Stimulated activated CD4-positive, alpha-beta T cell treated with anti-CD3 and anti-CD28 coated beads, Interleukin-12 subunit alpha, Interleukin-12 subunit beta, amount 100 ng/mL, for 24 hours (primary cell): ENCODE measurements at places on chromosomes 3 and 15.

- DNase-seq = no peak
These were observed 955.0 kb upstream of the ALCAM start for GRCh38 chr3:104411757-104412156.

- no peak for DNase-seq
These were observed 3.2 kb downstream of the HIGD1A start for GRCh38 chr3:42801048-42801620.

DNA sequence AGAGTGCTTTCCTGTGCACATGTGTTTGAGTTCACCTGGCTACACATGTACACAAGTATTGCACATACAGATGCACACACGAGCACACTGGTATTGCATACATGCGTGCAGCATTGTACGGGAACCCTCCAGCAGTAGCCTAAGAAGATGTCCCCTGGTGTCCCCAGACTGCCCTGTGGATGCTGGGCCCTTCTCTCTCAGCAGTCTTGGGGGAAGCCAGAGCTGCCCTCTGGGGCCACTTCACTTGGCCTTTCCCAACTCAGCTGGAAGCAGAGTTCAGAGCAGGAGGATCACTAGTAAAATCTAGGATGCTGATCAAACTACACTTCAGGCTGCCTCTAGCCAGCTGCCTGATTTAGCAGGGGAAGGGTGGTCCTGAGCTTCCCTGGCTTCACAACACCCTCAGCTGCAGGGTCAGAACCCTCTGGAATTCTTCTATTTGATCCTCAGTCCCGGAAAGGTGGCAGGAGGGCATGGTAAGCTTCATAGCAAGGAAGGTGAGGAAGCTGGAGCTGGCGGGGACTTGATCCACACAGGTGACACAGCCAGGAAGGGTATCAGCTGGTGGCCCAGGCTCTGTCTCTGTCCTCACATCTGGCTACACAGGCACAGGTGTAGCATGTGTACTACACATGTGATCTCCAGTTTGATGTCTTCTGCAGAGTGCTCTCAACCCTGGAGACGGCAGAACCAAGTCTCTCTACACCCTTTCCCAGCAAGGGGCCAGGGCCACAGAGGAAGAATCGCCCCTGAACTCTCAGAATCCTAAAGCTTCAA lies 36.5 kb downstream of the KLF15 start:
- DNase-seq = no peak

DNA sequence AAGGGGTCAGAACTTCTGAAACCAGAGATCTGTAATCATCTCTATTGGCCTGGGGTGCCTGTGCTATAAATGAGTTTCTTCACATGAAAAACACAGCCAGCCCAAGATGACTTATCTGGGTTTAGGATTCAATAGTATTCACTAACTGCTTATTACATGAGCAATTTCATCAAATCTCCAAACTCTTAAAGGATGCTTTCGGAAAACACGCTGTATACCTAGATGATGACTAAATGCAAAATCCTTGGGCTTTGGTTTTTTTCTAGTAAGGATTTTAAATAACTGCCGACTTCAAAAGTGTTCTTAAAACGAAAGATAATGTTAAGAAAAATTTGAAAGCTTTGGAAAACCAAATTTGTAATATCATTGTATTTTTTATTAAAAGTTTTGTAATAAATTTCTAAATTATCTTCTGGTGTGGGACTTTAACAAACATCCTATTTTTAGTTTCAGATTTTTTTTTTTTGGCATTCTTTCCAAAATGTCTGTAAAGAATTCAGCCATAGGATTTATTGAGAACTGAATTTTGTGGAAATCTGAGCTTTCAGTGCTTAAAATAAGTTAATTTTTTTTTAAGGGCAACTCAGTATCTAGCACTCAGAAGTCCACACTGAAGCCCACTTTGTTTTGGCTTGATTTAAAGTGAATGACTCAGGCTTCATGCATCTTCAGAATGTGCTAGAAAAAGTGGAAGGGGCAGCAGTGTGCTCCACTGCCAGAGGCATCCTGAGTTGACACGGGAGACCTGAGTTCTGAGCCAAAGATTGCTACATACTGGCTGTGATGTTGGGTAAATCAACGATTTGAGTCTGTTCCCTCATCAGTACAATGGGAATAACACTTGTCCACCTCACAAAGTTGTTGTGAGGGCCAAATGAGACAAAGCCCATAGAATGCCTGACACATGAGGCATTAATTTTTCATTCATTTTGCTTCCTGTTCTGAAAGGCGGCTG lies 18.7 kb downstream of the TMEM43 start:
- DNase-seq = no peak

DNA sequence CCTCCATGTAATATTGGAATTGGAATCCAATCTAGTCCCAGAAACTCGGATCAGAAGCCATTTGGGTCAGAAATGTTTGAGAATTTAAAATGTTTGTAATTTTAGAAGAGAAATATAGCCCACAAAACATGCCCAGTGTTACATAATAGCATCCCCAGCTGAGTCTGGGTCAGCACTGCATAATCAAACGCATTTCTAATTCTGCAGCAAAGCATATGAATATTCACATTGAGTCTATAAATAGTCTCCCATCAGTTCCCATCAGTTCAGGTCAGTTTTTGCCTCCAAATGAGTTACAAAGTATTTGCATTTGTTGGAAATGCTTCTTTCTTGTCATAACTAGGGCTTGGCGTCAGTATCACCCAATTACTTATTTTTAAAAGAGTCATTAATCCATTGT lies 383.1 kb downstream of the IL5RA start:
- DNase-seq = no peak

DNA sequence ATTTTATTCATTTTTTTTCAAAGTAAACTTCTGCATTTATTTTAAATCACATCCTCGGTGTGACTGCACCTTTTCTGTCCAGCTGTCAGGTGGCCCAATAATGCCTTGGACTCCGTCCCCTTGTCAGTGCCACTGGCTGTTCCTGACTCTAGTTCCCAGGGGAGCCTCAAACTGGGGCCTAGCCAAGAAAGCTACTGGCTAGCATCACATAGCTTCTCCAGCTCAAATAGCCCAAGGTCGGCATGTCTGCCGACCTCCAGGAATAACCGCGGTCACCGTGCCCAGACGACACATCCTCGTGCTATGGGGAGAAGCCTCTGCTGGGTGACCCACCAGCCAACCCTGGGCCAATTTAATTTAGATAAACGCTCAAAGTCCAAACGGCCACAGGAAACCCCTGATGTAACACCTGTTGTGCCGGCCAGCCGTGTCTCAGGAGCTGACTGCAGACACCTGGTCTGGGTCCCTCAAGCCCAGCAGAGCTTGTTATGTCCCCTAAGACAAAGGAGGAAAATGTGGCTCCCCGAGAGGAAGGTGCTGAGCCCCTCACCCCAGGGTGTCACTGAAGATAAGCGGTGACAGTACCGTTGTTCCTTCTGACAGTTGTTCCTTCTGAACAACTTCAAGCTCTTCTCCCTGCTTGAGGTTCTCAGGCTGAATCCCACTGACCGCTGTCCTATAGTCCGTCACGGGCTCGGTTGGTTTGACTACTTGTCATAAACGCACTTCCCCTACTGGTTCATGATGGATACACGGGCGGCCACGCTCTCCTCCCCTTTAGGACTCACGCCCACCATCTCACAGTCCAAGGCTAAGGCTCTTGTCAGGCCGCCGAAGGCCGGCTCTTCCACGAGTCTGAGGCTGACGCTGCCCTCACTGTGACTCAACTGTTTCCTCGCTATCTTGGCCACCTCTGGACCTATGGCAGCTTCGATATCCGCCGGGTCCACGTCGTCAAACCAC lies 126.2 kb downstream of the KLF13 start:
- no peak for DNase-seq

- DNase-seq = no peak
These were observed 192.9 kb upstream of the CCDC54 start for GRCh38 chr3:107184375-107184774.

DNA sequence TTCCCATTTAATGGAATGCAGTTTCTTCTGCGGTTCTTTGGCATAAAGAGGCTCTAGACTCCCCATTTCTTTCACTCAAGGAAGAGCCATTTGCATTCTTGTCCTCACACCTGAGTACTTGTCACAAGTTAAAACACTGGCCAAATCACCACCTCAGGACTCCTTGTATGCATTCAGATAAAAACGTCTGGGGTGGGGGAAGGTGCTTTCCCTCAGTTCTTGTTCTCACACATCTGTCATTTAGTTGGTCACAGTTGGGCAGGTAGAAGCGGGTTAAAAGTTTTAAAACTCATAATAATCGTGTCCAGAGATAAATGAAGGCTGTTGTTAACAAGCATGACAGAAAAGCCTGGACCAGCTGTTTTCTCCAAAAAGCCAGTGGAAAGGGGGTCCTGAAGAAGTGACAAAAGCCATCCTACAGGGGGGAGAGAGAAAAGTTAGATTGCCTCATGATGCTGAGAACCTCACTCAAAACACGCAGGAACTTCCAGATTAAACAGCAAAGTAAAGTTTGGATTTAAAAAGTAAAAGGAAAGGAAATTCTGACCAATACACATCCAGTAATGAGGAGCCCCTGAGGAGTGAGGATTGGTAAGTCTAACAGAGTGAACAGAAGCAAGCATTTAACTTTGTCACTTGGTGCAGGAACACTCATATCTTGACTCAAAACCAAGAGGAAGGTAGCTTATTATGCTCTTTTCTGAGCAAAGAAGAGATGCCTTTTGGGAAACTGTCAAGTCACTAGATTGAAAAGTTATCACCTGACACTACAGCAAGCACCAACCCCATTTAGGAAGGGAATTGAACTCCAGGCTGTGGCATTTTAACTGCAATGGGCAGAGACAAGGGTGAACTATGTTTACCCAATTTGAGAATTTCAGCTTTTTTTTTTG lies 2.8 kb downstream of the BCL2L10 start:
- no peak for DNase-seq

GRCh38 chr3:186298876-186299275 lies 63.2 kb downstream of the DGKG start:
- DNase-seq = no peak

GRCh38 chr3:46737329-46737731 lies 19.7 kb upstream of the PRSS50 start:
- no peak for DNase-seq

GRCh38 chr3:102132370-102132769 lies 283.1 kb downstream of the NFKBIZ start:
- no peak for DNase-seq

GRCh38 chr15:57548351-57548750 lies 43.4 kb upstream of the MYZAP start:
- DNase-seq = no peak

DNA sequence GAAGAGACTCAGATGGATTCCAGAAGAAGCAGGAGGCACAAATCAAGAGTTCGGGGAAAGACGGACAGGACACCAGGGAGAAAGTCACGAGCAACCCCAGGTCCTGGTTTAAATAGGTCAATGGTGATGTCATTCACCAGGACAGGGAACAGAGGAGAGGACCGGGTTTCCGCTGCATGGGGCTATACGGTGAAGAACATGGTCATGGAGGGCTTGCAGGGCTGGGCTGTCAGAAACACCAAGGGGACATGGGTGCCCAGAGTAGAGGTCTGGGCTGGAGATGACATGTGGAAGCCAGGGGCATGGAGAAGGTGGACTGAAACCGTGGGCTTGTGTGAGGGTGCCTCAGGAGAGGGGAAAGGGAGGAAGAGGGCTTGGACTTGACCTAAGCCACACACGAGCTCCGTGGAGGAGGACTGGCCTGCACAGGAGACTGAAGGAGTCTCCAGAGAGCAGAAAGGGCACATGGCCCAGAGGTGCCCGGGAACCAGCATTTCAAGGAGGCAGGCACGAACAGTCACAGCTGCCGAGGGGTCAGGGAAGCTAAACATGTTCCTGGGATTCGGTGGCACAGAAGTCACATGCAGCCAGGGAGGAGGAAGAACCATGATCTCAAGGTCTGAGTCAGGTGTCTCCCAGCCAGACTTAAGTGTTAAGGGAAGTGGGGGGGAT lies 54.2 kb upstream of the RPL32 start:
- DNase-seq = no peak

- no peak for DNase-seq
These were observed 25.4 kb downstream of the PXK start for GRCh38 chr3:58358092-58358491.

- no peak for DNase-seq
These were observed 18.4 kb upstream of the LRRK1 start for GRCh38 chr15:100900795-100901169.

DNA sequence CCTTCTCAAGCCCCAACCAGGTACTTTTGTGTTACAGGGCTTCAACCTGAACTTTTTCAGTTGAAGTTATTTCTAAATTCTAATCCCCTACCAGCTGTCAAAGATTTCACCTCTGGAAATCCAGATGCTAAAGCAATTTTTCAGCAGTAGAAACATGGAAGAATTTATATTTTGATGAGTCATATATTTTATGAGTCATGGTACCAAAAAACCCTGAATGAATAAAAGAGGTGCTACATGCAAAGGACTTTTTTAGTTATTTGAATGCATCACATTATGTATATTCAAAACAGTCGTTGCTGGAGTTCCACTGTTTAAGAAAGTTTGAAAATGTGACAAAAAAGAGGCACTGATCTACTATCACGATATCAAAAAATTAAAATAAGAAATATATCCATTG lies 96.0 kb upstream of the ZNF385D start:
- no peak for DNase-seq

GRCh38 chr15:40498418-40498817 lies 27.6 kb downstream of the CHST14 start:
- DNase-seq = no peak

GRCh38 chr3:98531622-98532274 lies at the start of gene GPR15:
Gene GPR15 (plus strand): TSS chr3:98531978. CDS start chr3:98532034, 56 bp downstream.
- no peak for DNase-seq

- DNase-seq = no peak
These were observed 9.1 kb downstream of the HDGFL3 start for GRCh38 chr15:83198476-83198875.

DNA sequence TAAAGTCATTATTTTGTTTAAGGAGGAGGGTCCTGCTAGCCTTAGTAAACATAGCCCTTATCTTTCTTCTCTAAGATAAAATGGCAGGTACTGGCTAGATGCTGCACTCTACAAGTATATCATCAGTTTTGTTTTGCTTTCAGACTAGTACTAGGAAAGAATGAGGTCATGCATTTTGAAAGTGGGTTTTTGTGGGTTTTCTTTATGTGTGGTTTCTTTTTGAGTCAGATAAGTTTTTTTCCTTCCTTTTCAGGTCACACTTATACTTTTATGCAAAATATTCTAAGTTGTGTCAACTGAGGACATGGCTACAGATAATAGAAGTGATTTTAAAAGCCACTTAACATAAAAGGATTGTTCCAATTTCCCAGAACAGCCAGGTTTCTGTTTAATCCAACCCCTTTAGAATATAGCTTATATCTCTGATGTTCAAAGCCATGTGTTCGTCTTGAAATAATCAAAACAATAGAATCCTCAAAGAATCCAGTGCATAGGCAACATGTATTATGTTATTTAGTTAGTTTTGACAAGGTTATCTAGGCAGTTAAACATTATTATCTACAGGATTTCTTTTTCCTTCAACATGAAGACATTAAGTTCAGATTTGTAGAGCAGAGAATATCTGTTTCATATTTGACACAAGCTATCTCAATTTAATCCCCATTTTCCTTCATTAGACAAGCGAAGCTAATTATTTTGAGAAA lies 406.2 kb downstream of the RBMS3 start:
- DNase-seq = no peak
